ENCODE measurements at places on chromosomes 12 and 14. TPM values are rescaled to one million over a fixed set of nuclear protein-coding genes. Genes with fewer than 3 reads are reported as not detected.

GRCh38 chr12:51548241-51548640 lies 42.8 kb upstream of the SCN8A start:
- no peak for DNase-seq

GRCh38 chr14:32601906-32602305 lies 272.8 kb downstream of the AKAP6 start:
- DNase-seq, result no peak

The MMP19 gene
- 0.27 TPM for total RNA-seq

The ANO2 gene
- 0.81 TPM for total RNA-seq

- DNase-seq, result no peak
These were observed 51.4 kb downstream of the GRIP1 start for GRCh38 chr12:66627270-66627987.

DNA sequence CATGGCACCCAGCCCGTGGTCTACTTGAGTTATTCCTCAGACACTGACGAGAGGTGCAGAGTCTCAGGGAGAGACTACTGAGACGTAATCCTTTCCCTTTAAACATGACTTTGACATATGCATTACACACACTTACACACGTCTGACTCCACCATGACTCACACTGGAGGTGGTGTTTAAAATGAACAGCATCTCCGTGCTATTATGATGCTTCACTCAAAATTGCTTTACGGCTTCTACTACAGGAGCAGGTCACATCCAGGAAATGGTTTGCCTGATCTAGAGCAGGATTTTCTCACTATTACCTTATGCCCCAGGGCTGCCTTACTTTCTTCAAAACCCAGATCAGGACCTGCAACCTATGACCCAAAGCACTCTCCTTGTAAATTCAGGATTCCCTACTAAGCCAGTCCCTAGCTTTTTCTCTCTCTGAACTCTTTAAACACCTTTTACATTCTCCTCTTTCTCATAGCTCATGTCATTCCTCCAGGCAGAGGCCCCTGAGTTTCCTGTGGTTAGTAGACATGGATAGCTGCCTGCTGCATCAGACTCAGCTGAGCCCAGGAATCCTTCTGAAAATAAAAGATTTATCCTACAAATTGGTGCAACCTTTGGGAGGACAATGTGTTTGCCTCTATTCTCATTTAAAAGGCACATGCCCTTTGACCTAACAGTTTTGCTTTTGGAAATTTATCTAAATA lies 31.2 kb downstream of the TMCC3 start:
- no peak for DNase-seq

The TSPAN19 gene
- not detected for total RNA-seq

- DNase-seq, result no peak
These were observed 89.1 kb downstream of the BBS10 start for GRCh38 chr12:76259106-76259505.

GRCh38 chr14:54567639-54568561 lies 972 bp downstream of the SAMD4A start:
- DNase-seq, result peak; percentile 47

DNA sequence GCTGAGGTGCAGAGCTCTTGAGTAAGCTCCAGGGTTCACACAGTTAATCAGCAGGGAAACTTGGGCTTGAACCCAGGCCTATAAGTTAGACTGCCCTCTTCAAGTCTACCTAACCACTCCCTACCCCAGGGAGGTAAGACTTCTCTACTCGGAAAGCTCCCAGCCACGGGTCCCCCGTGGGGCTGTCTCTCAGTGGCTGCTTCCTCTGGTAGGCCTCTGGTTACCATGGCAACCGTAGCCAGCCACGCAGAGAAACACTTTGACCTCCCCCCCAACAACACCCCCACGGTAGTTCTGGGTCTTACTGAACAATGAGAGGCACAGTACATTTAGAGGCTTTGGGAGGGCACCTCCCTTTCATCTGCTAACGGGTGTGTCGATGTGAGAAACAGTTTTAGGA lies 245.2 kb downstream of the AACS start:
- DNase-seq, result no peak

DNA sequence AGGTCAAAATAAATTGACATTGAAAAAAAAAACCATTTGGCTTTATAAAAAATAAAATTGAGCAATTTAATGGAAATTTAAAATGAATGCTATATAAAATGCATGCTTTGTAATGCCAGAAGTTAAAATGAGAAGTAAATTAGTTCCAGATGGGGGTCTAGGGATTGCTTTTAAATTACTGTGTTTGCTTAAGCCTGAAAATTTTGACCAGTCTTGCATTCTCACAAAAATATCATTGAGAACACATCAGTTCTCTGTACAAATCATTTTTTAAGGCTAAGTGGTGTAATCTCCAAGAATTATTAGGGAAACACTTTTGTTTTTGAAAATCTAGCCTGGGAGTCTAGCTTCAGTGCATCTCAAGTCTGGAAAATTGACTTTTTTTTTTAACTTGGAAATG lies 90.7 kb downstream of the RERG start:
- no peak for DNase-seq

DNA sequence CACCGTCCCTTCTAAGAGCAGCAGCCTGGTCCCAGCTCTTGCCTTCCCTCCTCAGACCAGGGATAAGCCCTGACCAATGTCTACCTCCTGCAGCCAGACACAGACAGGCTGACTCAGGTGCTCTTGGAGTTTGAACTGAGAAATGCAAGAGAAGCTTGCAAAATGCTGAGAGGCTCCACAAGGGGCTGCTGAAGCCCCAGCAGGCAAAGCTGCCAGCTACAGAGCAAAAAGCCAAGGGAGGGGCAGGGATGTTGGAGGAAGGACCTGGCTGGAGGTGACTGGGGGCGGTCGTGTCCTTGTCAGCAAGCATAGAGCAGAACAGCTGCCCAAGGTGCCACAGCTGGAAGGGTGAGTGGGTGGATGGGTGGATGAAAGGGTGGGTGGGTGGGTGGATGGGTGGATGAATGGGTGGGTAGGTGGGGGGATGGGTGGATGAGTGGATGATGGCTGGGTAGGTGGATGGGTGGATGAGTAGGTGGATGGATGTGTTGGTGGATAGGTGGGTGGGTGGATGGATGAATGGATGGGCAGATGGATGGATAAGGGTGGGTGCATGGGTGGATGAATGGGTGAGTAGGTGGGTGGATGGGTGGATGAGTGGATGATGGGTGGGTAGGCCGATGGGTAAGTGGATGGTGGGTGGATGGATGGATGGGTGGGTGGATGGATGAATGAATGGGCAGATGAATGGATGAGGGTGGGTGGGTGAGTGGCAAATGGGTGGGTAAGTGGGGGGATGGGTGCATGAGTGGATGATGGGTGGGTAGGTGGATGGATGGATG lies 4.0 kb upstream of the INF2 start:
- no peak for DNase-seq

GRCh38 chr14:105855246-105855892 lies 329.0 kb downstream of the TMEM121 start:
- no peak for DNase-seq

GRCh38 chr12:97272471-97272870 lies 190.1 kb upstream of the RMST start:
- no peak for DNase-seq

DNA sequence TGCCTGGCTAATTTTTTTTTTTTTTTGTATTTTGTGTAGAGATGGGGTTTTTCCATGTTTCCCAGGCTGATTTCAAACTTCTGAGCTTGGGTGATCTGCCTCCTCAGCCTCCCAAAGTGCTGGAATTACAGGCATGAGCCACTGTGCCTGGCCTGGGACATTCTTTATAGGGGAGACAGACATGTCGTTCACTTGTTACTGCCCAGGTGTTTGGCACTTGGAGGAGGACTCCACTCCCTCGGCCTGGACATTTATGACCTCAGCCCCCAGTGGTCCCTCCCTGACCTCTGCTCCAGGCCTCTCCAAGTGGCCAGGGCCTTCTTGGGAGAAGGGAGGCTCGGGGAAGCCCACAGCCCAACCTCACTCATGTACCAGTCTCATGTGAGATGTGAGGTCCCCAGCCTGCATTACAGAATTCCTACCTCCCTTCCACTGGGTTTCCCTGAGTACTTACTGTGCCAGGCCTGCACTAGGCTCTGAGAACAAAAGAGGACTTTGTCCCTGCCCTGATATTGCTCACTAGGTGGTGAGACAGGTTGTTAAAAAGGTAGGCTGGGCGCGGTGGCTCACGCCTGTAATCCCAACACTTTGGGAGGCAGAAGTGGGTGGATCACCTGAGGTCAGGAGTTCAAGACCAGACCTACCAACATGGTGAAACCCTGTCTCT lies 9.7 kb upstream of the POP5 start:
- DNase-seq, result no peak

The SOS2 gene
- 9.7 TPM for total RNA-seq

The PDE3A gene
- total RNA-seq, result 0.81 TPM

GRCh38 chr14:104756477-104757237 lies 3.7 kb downstream of the SIVA1 start:
- no peak for DNase-seq

DNA sequence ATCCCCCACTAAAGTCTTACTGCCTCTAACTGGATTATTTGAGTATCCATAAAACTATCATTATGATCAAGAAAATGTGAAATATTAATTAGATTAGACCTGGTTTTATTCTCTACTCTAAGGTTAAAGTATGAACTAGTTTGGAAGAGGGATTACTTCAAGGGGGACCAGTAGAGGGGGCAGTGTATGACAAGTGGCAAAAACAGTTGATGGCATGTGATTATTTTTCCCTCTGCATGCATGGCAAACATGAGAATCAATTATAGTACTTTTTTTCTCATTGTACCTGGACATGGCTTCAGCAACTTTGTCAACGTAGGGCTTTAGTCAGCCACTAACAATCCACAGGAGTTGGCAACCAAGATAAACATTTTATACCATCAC lies 145.0 kb upstream of the SLC38A2 start:
- DNase-seq, result no peak

DNA sequence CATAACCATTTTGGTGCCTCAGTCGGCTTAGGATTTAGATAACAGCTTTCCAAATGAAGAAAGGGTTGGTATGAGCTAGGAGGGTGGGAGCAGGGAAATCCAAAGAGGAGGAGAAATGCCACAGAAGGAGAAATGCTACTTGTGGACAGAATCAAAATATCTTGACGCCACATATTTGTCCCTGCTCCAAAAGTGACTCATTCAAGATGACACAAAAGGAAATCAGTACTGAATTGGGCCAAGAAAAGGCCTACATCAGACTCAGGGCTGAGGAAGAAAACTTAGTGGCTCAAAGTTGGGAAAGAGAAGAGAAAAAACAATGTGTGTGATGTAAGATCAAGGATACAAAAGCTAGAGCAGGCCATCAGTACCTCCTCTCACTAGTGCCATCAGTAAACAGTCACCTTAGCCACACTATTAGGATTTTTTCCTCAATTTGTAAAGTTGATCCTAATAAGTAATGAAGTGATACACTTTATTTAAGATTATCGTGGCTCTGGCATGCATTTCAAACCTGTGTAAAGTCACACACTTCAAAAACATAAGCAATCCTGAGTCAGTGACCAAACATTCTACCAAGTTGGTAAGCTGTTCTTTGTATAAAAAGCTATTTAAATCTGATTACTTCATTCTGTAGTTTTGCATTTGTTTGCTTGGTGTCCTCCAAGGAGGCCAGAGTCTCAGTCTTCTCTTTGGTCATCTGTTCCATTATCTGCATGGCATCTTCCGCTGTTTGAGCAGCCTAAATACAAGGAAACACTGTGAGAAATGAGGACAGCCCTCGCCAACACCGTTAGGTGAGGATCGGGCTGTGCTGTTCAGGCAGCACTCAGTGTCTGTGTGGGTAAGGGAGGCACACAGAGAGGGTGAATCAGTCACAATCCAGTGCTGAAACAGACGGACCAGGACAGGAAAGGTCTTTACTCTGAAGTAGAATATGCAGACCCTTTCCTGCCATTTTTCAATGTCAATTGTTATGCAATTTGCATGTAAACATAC lies 52.6 kb upstream of the VPS33A start:
- no peak for DNase-seq

DNA sequence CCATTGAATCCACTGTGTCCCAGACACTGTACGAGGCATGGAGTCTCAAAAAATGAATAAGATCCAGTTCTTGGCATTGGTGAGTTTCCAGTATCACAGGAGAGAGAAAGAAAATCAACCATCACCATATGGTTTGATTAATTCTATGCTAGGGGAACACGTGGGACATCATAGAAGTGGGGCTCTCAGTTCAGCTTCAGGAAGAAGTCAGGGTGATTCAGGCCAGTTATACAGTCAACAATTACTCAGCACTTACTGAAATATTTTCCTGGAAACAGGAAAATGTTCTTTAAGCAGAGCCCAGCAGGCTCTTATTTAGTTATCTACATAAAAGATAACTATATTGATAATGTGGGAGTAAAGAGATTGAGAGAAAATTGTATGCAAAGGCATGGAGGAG lies 407.2 kb downstream of the NOVA1 start:
- no peak for DNase-seq

The DAD1 gene
- 195 TPM for total RNA-seq

- no peak for DNase-seq
These were observed 70.6 kb downstream of the SYNE2 start for GRCh38 chr14:63923422-63923752.

The MUCL1 gene
- total RNA-seq, result not detected

DNA sequence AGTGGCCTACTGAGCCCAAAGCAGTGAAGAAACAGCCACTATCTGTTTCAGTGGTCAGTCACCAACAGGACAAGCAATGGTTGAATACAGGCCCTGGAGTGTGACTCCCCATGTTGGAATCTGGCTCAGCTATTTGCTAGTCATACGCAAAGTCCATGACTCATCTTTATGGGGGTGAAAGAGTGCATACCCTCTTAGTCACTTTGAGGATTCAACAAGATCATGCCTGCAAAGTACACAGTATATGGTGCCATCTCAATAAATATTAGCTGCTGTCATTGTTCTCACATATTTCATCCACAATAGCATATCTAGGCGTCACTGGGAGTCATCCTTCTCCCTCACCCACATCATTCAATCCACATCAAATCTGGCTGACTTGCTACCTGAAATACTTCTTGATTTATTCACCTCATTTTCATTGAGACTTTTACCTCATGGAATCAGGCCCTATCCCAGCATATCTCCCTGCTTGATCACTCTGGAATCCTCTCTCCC lies 26.4 kb upstream of the STAB2 start:
- DNase-seq, result no peak

The SMARCC2 gene
- total RNA-seq, result 72.4 TPM

The GCN1 gene
- 71.6 TPM for total RNA-seq
